ENCODE measurements at places on chromosomes 3 and 15.

GRCh38 chr15:53404930-53405493 is 354.5 kb downstream of the WDR72 start:
- no peak for DNase-seq

- DNase-seq: no peak
Observed at GRCh38 chr3:171508676-171509075, 48.5 kb upstream of the TNIK start.

DNA sequence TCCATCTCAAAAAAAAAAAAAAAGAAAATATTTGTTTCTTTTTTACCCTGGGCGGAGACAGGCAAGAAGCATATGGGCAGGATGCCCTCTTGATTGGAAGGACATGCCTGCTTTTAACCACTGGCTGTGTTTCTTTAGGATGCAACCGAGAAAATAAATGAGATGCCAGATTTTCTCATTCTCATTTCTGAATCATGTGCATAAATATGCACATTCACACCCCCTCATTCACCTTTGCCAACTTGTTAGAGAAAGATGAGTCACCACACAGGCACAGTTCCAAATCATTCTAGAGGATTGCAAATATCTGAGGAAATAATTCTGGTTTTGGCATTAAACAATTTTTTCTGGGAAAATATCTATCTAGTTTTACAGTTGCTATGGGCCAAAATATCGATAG is 3.3 kb downstream of the LIPH start:
- peak; percentile 98 for DNase-seq

DNA sequence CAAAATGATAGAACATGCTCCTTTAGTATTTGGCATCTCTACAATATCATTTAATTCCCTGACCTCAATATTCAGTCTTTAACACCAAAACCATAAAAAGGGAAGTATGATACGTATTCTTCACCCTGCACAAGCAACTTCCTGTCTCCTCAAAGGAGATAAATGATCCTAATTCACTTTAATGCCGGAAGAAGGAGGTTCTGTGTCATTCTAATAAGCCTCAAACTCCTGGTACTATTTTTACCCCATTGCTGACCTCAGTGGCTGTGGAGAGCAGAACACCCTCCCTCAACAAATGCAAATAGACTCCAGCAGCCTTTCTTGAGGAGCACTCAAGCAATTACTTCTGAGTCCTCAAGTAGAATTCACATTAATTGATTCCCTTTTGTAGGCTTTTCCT is 173.3 kb downstream of the TMEM108 start:
- no peak for DNase-seq

- no peak for DNase-seq
Observed at GRCh38 chr15:86164232-86164898, 84.7 kb downstream of the AGBL1 start.

GRCh38 chr3:128152419-128153155 is 694 bp upstream of the EEFSEC start:
- DNase-seq: no peak

- no peak for DNase-seq
Observed at GRCh38 chr3:63814237-63814636, 4.9 kb upstream of the C3orf49 start.

GRCh38 chr15:72116731-72117485 is 1.0 kb downstream of the MYO9A start:
- peak; percentile 29 for DNase-seq

DNA sequence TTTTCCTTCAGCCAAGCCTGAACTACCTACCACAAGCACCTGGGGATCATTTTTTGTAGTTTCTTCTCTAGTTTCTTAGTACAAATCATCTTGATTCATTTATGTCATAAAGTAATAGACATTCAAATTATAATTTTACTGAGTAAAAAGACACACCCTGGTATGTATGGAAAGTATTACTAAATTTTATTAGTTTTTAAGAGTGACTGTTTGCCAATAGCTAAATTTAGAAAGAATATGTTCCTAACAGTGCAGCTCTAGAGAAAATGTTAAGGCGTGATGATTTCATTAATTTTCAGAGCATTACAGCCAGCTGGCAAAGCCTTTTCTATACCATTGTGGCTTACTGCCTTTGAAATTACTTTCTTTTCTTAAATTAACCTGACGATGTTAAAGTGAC is 612.0 kb upstream of the KCNMB2 start:
- no peak for DNase-seq

- no peak for DNase-seq
Observed at GRCh38 chr3:46086083-46086437, 58.8 kb upstream of the XCR1 start.

DNA sequence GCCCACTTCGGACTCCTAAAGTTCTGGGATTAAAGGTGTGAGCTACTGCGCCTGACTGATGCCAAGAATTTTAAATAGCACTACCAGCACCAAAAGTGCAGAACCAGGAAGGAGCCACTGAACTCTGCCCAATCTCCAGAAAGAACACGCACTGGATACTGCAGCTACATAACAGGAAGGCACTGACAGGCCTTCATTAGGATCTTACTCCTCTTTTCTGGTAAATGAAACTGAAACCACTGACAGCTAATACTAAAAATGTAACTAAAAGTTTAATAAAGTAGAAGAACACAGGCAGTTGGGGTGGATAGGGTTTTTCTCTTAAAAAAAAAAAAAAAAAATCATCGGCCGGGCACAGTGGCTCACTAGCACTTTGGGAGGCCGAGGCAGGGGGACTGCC is 74.1 kb upstream of the CHRM5 start:
- DNase-seq: no peak

DNA sequence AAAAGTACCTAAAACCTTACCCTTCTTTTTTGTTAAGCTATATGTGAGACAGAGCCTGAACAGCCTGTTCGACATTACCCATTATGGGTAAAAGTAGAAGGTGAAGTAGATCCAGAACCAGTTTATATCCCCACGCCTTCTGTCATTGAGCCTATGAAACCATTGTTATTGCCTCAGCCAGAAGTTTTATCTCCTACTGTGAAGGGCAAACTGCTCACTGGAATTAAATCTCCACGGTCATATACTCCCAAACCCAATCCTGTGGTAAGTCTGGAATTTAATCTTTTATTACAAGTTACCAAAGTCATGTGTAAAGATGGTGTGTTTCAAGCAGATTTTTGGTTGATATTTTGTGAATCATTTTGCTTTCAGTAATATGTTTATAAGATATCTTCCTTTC is 47.1 kb upstream of the MAPKBP1 start:
- DNase-seq: peak; percentile 3

GRCh38 chr3:18886331-18886730 is 262.0 kb upstream of the KCNH8 start:
- no peak for DNase-seq

GRCh38 chr3:5110337-5110736 is 11.8 kb upstream of the ARL8B start:
- DNase-seq: no peak

- DNase-seq: no peak
Observed at GRCh38 chr15:37079726-37080125, 20.6 kb downstream of the MEIS2 start.

DNA sequence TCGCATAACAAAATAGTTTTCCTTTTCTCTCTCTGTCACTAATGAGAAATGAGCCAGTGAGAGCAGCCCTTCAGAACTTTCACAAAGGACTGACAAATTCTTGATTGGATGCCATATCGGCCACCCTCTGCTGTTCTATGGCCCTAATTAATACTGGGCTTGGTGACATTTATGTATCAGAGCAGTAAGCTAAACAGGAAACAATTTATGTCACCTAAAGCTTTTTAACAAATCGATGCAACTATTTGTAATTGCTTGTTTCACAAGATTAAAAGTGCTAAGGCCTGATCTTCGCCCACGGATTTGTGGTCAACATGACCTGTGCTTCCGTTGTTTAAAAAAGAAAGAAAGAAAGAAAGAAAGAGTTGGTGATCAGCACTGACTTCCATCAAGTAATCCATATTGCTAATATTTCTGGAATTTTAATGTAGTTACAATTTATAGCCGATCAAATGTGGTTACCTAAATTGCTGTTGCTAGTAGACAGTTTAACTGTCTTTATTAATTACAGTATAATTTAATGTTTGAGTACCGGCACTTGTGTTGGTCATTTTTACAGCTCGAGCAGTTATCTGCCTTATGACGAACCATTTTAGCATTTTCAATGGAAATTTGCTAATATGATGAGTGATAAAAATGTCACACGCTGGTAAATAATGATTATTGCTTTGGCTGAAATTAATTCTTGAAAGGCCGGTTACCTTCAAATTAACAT is 631.3 kb downstream of the FOXP1 start:
- no peak for DNase-seq

GRCh38 chr3:79233431-79234060 is 534.3 kb downstream of the ROBO1 start:
- peak; percentile 14 for DNase-seq

- no peak for DNase-seq
Observed at GRCh38 chr15:48003441-48003840, 117.3 kb upstream of the SLC24A5 start.

- no peak for DNase-seq
Observed at GRCh38 chr3:13016721-13017255, 56.4 kb downstream of the IQSEC1 start.

- no peak for DNase-seq
Observed at GRCh38 chr3:8835385-8835784, 66.0 kb upstream of the OXTR start.

GRCh38 chr15:88630141-88630721 is 8.6 kb upstream of the ISG20 start:
- no peak for DNase-seq

DNA sequence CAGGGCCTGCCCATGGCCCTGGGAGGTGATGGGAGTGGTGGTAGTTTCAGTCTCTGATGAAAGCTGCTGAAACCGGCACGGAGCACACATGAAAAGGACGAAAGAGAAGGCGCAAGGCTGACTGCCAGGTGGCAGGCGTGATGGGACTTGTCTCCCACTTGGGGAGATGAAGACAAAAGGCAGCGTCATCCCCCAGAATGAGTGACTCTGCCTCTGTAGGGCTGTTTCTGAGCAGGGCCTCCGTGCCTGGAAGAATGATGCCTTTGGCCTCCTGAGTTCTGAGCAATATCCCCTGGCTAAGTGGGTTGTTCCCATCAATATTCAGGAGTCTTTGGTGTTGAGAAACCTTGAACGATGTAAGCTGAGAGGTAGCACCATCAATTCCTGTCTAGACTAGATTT is 237.8 kb downstream of the OPA1 start:
- no peak for DNase-seq

DNA sequence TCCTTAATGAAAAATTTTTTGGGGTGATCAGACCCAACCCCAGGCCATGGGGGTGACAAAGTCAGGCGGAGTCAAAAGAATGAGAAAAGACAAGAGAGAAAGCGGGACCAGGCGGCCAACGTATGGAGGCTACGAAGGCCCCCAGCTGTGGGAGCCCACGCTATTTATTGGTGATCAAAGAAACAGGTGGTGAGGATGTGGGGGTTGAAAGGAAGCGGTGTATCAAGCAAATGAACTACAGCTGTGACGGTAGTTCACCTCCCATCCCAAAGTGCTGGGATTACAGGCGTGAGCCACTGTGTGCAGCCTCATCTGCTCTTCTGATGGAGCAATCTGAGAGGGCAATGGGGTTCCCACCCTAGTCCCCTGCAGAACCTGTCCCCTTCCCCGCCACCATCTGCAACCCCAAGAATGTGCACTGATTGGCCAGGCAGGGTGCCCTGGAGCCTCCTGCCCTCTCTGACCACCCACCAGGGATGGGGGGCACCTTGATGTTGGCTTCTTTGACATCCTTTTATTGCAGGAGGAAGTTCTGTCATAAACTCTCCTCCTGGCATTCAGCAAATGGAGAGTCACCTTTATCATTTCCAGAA is 1.1 kb upstream of the CHRNA3 start:
- no peak for DNase-seq

DNA sequence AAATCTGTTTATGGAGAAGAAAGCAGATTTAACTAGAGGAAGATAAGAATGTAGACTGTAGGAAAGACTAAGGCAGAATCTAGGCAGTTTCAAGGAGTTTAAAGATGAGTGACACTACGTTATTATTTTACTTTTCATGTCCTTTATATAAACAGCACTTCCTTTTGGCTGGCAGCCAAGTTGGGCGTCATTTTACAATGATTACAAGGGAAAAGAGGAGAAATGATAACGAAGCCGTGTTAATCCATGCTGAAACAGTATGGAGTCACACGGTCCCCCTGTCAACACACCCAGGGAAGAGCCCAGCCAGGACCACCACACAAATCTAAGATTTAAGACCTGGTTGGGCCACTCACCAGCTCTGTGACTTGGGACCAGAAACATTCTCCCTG is 83.7 kb upstream of the NEO1 start:
- DNase-seq: no peak

DNA sequence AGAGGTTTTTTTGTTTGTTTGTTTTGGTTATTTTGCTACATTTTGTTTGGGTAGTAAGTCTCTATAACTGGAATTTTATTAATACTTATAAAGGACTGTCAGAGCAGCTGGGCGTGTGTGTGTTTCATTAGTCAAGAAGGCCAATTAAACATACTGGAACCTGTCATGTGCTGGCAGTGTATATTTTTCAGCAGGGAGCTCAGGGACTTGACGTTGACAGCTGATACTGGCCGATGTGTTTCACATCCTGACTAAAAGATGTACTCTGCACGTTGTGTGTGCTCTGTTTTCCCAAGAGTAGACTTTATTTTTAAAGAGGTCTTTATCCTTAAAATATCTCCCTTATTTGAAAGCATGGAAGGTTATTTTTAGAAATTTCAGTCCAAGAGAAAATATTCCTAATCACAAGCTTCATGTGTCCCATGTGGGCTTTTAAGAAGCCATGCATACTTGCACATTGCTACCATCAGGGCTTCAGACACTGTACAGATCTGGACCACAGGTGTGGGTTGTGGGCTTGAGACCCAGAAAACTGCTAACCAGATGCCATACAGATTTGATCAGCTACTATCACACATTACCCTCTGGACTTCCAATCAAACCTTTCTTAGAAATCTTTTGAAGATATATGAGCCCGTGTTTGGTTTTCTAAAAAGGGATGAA is 135.9 kb downstream of the FEZF2 start:
- DNase-seq: no peak

DNA sequence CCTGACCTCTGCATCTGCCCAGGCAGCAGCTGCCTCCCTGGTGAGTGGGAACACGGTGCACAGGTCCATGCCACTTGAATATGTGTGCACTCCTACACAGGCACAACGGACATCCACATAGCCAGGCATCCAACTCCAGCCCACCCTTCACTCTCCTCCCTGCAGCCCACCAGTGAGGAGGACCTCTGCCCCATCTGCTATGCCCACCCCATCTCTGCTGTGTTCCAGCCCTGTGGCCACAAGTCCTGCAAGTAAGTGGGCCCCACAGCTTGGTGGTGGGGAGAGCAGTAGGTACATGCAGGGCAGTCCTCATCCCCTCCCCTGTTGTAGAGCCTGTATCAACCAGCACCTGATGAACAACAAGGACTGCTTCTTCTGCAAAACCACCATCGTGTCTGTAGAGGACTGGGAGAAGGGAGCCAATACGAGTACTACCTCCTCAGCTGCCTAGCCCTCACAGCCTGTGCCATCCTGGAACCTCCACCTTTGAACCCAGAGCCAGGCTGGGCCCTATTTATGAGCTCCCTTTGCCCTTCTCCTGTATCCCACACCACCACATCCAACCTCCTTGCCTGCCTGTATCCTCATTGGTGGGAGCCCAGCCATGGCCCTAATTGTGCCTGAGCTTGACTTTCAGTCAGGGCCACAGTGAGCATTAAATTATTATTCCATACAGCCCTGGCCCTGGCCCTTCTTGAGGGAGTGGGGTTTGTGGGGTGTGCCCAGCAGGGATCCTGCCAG is 1.5 kb upstream of the AMIGO3 start:
- DNase-seq: no peak

All from EL (cell line).